ENCODE measurements at places on chromosomes 16 and 17. TPM values are rescaled to one million over a fixed set of nuclear protein-coding genes. Genes with fewer than 3 reads are reported as not detected.

The PRAC1 gene
- total RNA-seq = not detected

The BCAR1 gene
- total RNA-seq = 75.8 TPM

The BEAN1 gene
- total RNA-seq = not detected

The EXOC3L1 gene
- 1.9 TPM for total RNA-seq

The AXIN2 gene
- total RNA-seq = 6.0 TPM

The C17orf100 gene
- 0.63 TPM for total RNA-seq

The TBC1D3I gene
- total RNA-seq = not detected

The ABCA8 gene
- total RNA-seq = 16.3 TPM

The HAS3 gene
- 0.40 TPM for total RNA-seq

The SDK2 gene
- total RNA-seq = 0.25 TPM

DNA sequence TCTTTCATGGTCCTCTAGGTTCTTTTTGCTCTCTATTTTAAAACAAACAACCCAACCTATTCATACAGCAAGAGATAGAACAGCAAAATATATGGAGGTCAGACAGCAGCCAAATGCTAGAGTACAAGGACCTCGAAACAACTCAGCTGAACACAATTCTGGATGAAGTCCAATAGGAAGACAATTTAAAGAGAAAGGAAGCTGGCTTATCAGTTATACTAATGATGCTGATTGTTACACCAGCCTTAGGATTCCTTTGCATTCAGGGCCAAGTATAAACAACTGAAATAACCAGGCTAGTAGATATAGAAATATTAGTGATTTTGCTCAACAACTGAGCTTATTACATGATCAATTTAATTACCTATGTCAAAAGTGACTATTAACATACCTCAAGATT, 2.5 kb downstream of the SSH2 start:
- no peak for DNase-seq

GRCh38 chr16:26806657-26807056, 260.1 kb upstream of the C16orf82 start:
- no peak for DNase-seq

GRCh38 chr17:6439951-6440350, 4.3 kb upstream of the PIMREG start:
- no peak for DNase-seq

DNA sequence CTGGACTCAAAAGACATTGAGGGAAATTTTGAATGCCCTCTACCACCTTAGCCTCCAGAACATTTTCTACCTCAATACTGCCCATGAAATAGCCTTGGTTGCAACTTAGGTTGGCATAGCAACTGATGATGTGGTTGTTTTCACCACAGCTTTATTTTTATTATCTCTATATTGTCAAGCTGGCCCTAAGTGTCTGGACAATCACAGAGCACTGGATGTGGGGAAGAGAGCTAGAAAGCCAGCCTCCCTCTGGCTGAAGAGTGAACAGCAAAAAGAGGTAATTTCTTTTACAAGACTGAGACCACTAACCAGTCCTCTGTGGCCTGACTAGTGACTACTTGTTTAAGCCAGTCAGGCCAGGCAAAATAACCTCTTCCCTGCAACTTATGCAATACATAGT, 159.6 kb downstream of the HS3ST2 start:
- DNase-seq = no peak

DNA sequence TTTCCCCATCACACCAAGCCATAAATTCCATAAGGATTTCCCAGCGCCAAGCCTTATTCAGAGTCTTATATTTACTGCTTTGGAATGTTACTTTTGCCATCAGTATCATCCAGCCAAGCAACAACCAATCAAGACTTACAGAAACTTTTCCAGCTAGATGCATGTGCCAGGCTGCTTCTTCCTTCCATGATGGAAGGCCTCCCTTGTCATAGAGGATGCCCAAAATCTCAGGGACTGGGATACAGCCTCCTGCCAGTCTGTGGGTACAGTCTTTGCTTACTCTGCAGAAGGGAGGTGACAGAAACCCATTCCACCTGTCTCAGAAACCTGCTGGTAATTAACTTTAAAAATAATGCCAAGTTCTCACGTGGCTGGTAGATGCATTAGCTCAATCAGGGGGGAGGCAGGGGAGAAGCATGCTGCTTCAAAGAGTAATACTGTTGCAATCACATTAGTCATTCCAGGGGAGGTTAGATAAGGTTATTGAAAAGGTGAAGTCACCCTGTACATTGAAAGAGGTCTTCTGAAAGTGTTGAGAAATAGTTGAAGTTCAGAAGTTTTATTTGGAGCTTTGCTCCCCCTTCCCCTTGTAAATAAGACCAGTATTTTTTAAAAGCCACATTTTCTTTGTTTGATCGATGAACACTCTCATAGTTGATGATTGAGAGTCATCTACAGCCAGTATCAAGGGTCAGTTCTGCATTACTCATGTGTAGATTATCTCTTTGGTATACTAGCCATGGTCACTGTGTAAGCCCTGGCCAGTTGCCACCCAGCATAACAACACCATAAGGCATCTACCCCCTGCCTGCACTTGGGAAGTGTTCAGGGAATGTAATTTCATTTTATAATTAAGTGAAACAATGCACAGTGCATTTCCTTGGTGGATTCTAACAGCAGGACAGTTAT, 22.2 kb downstream of the HLF start:
- no peak for DNase-seq

GRCh38 chr17:8041249-8041928, 2.5 kb downstream of the ALOX15B start:
- no peak for DNase-seq

GRCh38 chr17:7480089-7480384, 606 bp upstream of the ZBTB4 start:
- no peak for DNase-seq

DNA sequence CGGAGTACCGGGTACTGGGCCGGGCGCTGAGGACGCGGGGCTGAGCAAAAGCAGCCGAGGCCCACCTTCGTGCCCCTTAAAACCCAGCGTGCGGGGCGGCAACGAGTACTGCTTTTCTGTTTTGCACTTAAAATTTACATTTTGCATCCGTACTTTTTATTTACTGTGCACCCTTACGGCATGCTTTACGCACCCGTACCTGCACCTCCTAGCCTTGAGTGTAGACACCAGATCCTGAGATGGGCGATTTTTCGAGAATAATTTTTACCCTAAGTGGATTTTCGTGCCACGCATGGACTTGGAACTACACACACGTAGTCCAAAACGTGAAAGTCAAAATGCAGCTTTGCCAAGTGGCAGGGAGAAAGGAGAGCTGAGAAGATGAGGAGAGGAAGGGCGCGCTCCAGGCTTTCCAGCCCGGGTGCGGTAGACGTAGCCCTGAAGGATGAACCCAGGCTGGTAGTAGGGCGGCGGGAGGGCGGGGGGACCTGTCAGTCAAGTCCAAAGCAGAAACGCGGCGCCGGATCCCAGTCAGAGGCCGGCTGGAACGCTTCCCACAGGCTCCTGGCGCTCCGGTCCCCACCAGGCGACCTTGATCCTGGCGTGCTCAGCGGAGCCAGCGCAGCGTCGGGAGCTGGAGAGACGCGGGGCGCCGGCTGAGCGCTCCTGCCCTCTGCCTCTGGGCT, 1.2 kb upstream of the CBLN1 start:
- DNase-seq = no peak

- DNase-seq = no peak
Measured at GRCh38 chr16:72159386-72159785, 12.6 kb downstream of the PMFBP1 start.

GRCh38 chr16:62969711-62970318, 933.6 kb upstream of the CDH8 start:
- no peak for DNase-seq

DNA sequence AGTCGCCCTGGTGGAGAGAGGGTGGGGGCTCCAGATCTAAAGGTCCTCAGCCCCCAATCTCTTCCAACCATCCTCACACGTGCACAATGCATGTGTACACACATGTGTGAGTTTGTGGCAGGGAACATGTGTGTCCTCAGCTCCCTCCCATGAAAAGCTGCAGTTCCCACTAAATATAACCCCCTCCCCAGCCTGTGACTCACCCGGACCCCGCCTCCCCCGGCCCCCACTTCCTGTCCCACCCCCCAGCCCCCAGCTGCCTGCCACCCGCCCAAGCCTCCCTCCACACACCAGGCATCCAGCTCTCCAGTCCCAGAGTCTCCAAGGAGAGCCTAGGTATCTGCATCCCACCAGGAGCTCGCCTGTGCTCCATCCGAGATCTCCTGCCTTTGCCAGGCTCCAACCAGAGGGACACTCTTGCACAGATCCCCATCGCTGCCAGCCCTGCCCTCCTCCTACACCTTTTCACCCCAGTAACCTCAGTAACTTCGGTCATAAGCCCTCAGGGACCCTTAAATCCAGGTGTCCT, 3.9 kb downstream of the DLG4 start:
- peak; percentile 18 for DNase-seq
